Fibroblast of the aortic adventitia (primary cell): ENCODE measurements at places on chromosomes 5 and 9. TPM values are rescaled to one million over a fixed set of nuclear protein-coding genes. Genes with fewer than 3 reads are reported as not detected.
A peak's percentile ranks its signal among the peaks of the same experiment; 100 is the strongest.

DNA sequence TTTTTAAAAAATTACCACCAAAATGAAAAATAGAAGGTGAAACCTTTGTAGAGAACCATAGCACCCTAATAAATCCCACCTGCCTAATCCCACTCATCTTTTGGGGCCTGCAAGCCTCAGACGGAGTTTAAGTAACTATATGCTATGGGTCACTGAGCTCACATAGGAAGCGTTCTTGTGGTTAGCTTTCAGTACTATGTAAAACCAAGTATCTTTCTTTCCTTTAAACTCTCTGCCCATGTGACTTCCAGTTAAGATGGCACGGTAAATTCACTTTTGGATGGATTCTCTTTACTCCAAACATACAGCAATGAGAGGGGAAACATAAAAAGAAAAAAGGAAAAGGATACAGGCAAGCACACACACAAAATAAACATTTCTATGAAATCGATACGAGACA is 50.9 kb downstream of the FANCC start:
- no peak for DNase-seq

- DNase-seq = no peak
Measured at GRCh38 chr5:4313138-4313537, 717.5 kb downstream of the IRX1 start.

DNA sequence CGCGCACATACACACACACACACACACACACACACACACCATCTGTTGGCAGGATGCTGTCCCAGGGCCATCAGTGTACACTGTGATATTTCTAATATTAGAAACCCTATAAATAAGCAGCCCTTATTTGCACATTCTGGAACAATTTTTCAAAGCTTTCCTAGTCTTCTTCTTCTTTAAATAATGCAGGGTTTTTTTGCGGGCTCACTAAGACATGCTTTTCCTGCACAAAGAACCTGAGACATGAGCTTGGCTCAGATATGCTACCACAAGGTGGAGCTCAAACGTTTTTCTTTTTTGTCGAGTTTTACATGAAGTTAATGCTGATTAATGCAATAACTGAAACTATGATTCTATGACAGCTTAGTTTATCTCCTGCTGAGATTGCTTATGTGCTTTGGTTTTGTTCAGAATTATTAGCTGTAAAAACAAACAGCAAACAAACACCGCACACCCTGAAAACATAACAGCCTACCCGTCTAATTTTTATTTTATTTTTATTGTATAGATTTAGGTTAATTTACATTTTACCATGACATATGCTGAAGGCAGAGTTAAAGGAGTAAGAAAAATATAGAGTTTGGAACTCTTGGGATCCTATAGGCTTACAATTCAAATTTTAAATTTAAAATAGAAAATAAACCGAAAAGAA is 95.8 kb downstream of the ALDH1A1 start:
- DNase-seq = peak; percentile 85

- peak; percentile 82 for DNase-seq
Measured at GRCh38 chr9:18855656-18856055, 177.4 kb downstream of the SAXO1 start.

- no peak for DNase-seq
Measured at GRCh38 chr5:56094579-56095361, 100.0 kb upstream of the IL6ST start.

GRCh38 chr9:133803028-133803585 is 65.0 kb upstream of the SARDH start:
- peak; percentile 3 for DNase-seq

GRCh38 chr5:38433160-38433861 is 123.1 kb downstream of the LIFR start:
- DNase-seq = peak; percentile 80

DNA sequence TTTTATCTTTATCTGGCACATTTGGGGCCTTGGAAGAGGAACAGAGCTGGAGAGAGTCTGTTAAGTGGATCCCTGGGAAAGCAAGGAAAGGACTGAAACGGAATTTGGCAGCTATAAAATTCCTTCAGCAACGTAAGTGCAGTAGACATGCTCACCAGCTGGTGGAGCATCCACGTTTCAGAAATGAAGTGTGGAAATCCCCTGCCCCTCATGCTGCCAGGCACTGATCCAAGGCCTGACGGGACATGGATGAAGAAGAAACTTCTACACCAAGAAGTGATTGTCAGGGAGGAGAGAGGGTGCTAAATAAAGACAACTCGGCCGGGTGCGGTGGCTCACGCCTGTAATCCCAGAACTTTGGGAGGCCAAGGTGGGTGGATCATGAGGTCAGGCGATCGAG is 209.3 kb downstream of the ROR2 start:
- peak; percentile 80 for DNase-seq

GRCh38 chr9:109031241-109031640 is 17.9 kb upstream of the CTNNAL1 start:
- peak; percentile 57 for DNase-seq

- DNase-seq = peak; percentile 2
Measured at GRCh38 chr9:27590651-27591050, 17.4 kb upstream of the C9orf72 start.

DNA sequence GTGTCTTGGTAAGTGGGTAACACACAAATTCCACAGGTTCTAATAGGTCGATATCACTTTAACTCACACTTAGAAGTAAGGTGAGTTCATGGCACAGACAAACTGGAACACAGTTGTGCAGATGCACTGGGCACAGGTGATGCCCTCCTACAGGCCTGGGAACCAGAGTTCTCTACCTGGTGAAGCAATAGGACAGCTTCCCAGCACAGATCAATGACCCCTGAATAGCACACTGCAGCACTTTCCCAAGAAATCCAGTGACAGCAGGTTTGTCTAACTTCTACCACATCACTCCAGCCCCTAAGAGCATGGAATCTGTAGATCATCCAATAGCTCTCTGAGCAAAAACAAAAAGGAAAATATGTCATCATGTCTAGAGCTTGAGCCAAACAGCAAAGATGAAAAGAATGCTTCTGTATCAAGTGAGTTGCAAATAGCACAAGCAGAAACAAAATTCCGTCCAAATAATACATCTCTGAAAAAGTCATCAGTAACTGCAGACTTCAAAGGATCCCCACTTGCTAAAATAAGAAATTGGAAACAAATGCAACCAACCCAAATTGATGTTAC is 33.5 kb downstream of the MOCS2 start:
- peak; percentile 44 for DNase-seq

DNA sequence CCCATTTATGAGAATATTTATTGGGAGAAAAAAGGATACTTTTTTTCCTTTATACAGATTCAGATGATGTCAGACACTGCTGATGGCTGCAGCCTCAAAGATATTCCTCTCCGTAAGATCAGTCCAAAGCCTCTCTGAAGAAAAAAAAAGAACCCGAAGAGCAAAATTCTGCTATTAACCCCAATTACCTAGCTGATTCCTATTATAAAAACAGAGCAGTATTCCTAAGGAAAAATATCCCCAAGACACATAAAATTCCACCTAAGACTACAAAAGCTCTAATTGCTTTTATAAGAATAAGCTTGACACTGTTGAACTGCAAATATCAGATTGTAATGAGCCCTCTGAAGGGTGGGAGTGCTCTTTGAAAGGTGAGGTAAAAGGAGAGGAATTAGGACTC is 138.7 kb downstream of the CDH6 start:
- no peak for DNase-seq

DNA sequence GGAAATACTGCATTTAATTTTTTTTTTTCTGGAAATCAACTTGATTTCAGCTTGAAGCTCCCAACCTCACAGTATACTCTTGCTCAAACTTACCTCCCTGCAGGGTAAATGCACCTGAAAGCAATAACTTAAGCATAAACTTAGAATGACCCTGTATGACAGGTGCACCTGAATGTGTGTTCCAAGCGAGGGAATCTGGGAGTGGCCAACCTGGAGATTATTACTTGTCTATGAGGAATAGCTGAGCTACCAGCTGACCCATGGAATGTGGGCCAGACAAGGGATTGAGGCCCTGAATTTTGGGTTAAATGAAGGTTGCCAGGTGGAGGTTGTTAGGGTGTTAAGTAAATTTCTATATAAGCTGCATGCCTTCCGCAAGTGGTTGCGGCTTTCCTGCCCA is 140.6 kb downstream of the OSTF1 start:
- no peak for DNase-seq

DNA sequence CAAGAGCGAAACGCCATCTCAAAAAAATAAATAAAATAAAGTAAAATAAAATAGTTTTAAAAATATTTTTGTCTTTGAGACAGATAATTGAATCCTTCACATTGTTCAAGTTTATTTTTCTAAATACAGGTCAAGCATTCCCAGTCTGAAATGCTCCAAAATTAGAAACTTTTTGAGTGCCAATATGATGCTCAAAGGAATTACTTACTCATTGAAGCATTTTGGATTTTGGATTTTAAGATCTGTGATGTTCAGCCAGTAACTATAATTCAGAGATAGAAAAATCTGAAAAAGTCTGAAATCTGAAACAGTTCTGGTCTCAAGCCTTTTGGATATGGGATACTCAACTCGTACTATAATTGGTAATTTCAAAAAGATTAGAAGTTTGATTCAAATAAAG is 39.8 kb downstream of the RBM27 start:
- DNase-seq = peak; percentile 22

DNA sequence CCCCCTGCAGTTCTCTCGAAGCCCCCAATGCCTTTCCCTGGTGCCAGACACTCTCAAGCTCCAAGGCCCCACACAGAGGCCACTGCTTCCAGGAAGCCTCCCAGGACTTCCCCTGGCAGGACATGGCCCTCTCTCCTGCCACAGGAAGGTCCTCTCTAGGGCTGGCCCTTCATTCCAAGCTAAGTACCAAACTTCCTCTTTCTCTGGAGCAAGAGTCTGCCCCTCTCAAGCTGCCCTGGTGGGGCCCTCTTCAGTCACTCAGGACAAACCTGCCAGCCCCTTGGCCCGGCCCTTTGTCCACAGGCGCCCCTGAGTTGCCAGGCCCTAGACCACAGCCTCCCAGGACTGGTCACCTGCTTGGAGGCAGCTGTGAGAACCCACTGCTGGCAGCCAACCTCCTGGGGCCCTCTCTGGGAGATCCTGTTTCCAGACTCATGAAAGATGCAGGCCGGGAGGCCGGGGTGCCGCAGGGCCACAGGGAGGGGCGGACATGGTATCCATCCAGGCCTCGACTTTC is 6.6 kb downstream of the NINJ1 start:
- DNase-seq = peak; percentile 38

The QRFP gene
- not detected in 2 replicates for total RNA-seq

The PCDHGA4 gene
- 3.7 and 9.9 TPM in 2 replicates for total RNA-seq

- peak; percentile 91 for DNase-seq
Measured at GRCh38 chr5:167982-168660, 23.2 kb upstream of the LRRC14B start.

The C5orf58 gene
- not detected in 2 replicates for total RNA-seq

DNA sequence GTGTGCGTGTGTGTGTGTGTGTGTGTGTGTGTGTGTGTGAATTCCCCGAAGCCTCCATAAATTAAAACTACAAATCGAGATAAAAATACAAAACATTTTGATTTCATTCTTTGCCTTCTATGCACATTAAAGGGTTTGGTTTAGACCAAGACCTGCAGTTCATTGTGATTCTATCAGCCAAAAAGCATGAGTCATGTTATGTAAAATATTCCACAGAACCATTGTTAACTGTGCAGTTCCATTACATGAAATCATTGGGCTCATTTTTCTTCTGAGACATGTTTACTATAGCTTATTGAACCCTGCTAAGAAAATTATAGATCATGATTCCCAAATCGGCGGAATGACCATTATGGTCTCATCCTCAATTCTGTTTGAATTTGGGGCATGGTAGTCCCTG is 11.7 kb downstream of the CAVIN4 start:
- DNase-seq = peak; percentile 82

The TAF1L gene
- not detected in 2 replicates for total RNA-seq

- no peak for DNase-seq
Measured at GRCh38 chr5:9103290-9103689, 442.6 kb downstream of the SEMA5A start.

DNA sequence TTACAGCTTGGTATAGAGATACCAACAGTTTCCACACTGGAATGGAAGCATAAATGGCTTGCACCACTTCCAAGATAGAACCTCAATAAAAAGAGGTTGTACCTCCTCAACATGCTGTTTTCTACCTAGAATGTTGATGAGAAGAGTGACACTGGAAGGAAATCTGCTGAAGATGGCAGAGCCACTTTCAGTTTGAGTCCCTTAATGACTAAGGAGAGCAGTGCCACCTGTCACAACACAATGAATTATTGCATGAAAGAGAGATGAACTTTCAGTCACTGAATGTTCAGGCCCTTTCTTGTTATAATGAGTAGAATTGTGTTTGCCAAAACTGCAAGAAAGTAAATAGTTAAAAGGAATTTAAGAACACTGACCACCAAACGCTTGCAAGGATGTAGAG is 958.5 kb downstream of the DTWD2 start:
- no peak for DNase-seq

- DNase-seq = peak; percentile 54
Measured at GRCh38 chr5:37005946-37006540, 129.5 kb downstream of the NIPBL start.

GRCh38 chr5:177307544-177308363 is 3.9 kb downstream of the MXD3 start:
- no peak for DNase-seq

GRCh38 chr9:36781533-36781932 is 208.8 kb downstream of the MELK start:
- no peak for DNase-seq

GRCh38 chr9:89872913-89873707 is 268.3 kb downstream of the GADD45G start:
- no peak for DNase-seq

- no peak for DNase-seq
Measured at GRCh38 chr9:114375386-114376175, 12.2 kb downstream of the AKNA start.

DNA sequence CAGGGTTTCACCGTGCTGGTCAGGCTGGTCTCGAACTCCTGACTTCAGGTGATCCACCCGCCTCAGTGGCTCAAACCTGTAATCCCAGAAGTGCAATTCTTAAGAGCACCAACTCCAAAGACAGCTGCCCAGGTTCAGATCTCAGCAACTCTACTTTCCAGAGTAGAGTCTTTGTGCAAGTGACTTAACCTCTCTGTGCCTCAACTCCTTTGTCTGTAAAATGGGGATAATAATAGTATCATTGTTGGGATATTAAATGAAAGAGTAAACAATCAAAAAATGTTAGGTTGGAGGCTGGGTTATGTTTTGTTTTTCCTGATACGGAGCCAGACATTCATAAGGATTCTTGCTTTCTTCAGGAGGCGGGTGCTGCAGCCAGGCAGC is 45.0 kb downstream of the FOXI1 start:
- DNase-seq = no peak

The CCL27 gene
- total RNA-seq = not detected in 2 replicates
